Stimulated activated naive CD8-positive, alpha-beta T cell treated with anti-CD3 and anti-CD28 coated beads, Interleukin-15, amount 100 ng/mL, for 72 hours (primary cell): ENCODE measurements at places on chromosomes 1 and 21.

DNA sequence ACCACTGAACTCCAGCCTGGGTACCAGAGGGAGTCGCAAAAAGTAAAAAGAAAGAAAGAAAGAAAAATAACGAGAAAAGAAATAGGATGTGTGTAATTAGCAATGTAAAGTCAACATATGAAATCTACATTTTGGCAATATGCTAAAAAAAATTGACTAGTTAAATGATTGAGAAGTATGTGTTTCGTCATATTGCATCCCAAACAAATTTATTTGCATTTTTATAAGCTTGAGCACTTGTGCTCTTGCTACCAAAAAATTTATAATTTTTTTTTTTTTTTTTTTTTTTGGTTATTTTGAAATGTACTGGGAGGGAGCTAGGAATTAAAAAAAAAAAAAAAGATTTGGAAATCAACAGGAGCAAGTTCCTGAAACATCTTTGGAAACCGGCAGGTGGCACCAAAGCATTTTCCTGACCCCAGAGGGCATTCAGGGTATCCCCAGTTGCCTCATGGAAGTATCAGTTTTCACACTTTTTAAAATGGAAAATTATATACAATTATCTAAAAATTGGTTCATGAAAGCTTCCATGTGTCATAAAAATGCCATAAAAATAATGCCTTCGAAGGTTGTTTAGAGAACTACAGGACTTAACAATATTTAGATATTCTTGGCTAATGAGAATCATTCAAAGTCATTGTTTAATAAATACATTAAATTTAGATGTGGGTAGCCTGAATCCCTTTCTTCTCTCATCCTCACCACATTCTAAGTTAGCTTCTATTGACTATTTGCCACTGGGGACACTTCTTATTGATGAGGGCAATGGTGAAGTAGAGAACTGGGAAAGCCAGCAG lies 4.8 kb upstream of the HEATR1 start:
- no peak for DNase-seq

DNA sequence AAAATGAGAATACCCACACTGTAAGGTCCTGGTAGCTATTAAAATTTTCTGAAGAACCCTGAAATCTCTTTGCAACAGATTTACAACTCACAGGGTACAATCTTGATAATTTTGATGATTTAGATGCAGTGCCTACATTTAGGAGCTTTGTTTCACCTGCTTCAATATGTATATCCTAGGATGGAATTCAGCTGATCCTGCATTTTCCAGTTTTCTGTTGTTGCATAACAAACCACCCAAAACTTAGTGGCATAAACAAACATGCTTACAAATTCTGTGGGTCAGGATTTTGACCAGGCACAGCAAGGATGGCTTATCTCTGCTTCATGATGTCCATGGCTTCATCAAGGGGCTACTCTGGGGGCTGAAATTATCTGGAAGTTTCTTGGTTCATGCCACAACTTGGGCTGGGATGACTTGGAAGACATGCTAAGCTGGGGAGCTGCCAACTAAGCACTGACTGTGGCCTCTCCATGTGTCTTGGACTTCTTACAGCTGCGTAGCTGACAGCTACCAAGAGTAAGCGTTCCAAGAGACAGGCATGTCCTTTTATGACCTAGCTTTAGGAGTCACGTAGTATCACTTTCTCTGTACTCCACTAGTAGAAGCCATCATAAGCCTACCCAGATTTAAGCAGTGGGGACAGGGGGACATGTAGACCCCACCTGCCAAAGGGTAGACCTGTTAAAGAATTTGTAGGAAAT lies 108.5 kb downstream of the CACHD1 start:
- DNase-seq: no peak

- DNase-seq: no peak
Measured at GRCh38 chr1:160806784-160807183, 10.8 kb downstream of the LY9 start.

DNA sequence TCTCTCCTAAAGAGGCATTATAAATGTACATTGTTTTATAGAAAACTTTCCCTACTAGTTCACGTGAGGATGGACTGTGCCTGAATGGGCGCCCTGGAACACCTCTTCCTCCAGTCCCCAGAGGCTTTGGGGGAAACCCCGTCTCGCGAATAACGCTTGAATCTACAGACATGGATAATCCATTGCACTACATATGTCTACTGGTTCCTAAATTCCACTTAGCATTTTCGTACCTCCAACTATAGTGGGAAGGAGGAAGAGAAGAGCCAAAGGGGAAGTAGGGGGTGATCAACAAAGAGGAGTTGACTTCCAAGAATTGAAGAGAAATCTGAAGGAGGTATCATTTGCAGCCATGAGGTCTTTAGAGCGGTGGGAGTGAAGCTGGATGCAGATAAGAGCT lies 11.1 kb downstream of the BARHL2 start:
- no peak for DNase-seq

DNA sequence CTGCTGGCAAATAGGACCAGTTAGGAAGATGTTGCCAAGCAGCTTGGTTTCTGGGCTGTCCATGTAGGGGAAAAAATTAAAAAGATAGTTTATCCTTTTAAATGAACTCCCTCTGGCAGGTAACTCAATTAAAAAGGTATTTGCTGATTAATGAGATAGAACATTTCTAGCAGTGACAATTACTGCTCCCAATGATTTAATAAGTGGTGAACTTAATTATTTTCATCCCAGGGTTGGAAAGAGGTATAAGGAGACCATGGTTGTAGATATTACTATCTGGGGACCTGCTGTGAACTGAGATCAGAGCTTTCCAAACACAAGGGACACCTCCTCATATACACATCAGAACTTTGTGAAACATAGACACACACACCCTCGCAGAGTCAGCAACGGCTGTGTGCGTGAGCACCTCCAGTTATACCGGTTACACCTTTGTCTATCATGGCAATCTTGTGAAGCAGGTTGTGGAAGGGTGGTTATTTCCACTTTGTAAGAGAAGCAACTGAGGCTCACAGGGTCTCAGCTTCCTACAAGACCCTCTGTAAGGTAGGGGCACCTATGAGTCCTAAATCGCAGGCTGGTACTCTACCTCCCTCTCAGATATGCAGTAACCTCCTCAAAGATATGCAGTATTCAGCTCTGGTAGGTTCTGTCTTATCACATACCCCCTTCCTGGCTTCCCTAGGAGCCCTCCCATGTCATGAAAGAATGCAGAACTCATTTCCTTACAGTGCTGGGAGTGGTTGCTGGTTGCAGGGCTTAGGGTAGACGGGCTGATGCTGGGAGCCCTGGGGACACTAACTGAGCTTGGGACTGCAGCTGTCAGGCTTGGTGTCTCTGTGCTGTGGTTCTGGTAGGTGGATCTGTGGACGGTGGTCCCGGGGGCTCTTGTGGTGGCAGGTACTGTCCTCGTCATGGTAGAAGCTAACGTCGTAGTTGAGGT lies 18.5 kb upstream of the MAGOH start:
- DNase-seq: no peak

GRCh38 chr1:21325731-21326387 lies 35.6 kb upstream of the ECE1 start:
- no peak for DNase-seq
